ENCODE measurements at places on chromosomes 2 and 18. TPM values are rescaled to one million over a fixed set of nuclear protein-coding genes. Genes with fewer than 3 reads are reported as not detected.

Gene NCKAP5
- total RNA-seq: 0.79 TPM

Gene CDH2
- 10.3 TPM for total RNA-seq

Gene SLC30A3
- total RNA-seq: 0.11 TPM

Gene KCNJ3
- total RNA-seq: not detected

Gene RELCH
- 31.9 TPM for total RNA-seq

Gene EPB41L5
- 13.7 TPM for total RNA-seq

Gene TMEM182
- 2.8 TPM for total RNA-seq

Gene NYAP2
- not detected for total RNA-seq

Gene CASP8
- 15.8 TPM for total RNA-seq

Gene FER1L5
- 0.11 TPM for total RNA-seq

Gene SKOR2
- not detected for total RNA-seq

Gene HRH4
- total RNA-seq: not detected

Gene CAPN14
- under 0.01 TPM for total RNA-seq

Gene ATOH8
- 0.39 TPM for total RNA-seq

Gene SGPP2
- not detected for total RNA-seq

Gene PCBP1
- total RNA-seq: 60.1 TPM

Gene TGFA
- 3.1 TPM for total RNA-seq

Gene GKN1
- not detected for total RNA-seq

Gene POTEI
- not detected for total RNA-seq

Gene DCDC2C
- not detected for total RNA-seq
